Inflammatory macrophage (primary cell): ENCODE measurements at places on chromosomes 11 and 22.

DNA sequence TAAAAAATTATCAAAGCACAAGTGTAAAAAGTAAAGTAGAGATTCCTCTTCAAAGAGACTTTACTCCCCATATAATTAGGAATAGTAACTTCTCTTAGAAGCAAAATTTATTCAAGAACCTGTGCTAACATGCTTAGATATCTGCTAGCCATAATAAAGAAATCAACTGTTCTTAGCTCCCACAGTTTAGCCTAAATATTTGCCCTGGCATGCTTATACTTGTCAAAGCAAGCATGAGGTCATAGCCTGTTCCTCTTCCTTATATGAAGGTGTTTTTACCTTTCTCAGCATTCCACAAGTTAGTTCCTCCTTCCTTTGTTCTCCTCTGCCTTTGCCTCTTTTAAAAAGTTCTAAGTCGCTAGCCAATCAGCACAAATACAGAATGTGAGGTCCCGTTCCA, 30.3 kb downstream of the RIC3 start:
- DNase-seq, result no peak

- DNase-seq, result no peak
Observed at GRCh38 chr22:22853713-22854112, 33.9 kb upstream of the IGLL5 start.

GRCh38 chr22:41948142-41948541, 1.2 kb upstream of the CENPM start:
- no peak for DNase-seq

DNA sequence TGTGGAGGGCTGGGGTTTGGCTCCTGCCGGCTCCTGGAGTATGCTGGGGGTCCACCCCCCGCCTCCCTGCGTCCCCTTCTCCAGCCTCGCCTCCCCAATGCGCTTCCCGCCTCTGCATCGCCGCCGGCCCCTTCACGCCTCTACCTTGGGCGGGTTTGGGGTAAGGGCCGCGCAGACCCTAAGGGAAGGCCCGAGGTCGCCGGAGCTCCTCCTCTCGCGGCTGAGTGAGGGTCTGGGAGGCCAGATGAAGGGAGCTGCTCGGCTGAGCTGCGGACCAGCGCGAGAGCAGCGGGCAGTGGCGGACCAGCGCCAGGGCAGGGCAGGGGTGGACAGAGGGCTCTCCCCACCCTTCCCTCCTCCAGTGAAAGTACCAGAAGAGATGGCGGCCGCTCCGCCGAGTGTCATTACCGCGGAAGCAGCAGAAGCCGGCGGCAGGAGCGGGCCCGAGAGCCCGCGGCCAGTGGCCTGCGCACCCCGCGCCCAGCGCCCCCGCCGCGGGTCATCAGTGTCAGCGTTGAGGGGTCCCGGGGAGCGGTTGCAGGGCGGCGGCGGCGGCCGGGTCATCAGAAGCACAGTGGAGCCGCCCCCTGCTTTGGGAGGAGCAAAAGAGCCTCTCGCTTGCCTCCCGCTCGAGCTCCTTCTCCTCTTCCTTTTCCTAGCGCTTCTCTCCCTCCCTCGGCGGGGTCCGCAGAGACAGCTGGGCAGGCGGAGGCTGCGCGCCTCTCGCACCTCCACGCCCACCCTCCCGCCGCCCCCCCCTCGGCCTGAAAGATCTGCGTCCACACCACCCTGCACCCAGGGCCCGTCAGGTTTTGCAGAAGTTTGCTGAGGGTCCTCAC, 255.6 kb upstream of the CADM1 start:
- DNase-seq, result peak; percentile 5

DNA sequence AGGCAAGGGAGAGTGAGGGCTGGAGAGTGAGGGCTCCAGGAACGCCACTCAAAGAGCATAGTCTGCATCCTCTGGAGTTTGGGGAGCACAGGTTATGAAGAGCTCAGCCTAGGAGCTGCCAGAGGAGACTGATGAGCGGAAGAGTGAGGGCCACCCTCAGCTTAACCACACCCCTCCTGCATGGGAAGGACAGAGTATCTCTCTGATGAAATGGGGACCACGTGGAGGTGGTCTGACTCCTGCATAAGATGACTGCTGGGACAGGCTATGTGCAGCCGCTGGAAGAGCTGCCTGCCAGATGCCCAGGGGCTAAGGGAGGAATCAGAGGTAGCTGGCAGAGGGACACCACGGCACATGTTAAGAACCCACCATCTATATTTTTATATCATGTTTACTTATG, 162.9 kb upstream of the POU2AF2 start:
- DNase-seq, result no peak

DNA sequence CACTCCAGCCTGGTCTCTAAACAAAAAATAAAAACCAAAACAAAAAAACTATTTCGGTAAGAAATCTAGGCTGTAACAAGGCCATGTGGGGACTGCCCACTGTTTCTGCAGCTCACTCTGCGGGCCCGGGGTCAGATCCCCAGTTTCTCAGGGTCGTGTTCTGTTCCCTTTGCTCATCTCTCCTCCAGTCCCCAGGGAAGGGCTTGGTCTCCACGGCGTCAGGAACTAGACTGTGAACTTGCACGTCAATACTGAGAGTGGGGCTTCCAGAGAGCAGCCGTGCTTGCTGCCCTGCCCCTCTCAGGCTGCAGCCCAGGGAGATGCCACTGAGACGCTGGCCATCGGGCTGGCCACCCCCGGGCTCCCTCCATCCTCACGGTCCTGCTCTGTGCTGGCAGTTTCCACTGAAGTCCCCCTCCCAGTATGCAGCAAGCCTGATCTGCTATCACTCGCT, 33.7 kb upstream of the MOB2 start:
- no peak for DNase-seq

DNA sequence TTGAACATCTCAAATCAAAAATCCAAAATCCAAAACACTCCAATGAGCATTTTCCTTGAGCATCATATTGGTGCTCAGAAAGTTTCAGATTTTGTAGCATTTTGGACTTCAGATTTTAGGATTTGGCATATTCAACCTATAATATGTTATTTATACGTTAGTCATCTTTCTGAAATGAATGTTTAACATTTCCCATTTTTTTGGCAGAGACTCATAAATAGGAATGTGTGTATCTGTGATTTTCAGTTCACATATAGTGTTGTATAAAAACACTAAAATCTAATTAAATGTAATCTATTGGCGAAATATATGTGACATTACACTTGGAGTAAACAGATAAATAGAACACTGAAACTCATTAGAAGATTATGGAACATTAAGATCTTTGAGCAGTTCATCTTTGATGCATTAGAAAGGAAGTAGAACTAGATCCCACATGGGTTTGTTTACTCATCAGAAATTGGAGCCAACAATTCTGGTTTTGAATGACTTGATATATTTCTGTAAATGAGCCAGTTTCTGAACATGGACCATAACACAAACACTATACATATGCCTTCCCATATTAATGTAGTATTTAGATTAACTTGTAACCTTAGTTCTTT, 153.1 kb downstream of the UVRAG start:
- no peak for DNase-seq

- DNase-seq, result no peak
Observed at GRCh38 chr11:15805726-15806125, 550.6 kb downstream of the SOX6 start.

- DNase-seq, result no peak
Observed at GRCh38 chr11:4658629-4659445, 15.1 kb downstream of the OR51E1 start.

DNA sequence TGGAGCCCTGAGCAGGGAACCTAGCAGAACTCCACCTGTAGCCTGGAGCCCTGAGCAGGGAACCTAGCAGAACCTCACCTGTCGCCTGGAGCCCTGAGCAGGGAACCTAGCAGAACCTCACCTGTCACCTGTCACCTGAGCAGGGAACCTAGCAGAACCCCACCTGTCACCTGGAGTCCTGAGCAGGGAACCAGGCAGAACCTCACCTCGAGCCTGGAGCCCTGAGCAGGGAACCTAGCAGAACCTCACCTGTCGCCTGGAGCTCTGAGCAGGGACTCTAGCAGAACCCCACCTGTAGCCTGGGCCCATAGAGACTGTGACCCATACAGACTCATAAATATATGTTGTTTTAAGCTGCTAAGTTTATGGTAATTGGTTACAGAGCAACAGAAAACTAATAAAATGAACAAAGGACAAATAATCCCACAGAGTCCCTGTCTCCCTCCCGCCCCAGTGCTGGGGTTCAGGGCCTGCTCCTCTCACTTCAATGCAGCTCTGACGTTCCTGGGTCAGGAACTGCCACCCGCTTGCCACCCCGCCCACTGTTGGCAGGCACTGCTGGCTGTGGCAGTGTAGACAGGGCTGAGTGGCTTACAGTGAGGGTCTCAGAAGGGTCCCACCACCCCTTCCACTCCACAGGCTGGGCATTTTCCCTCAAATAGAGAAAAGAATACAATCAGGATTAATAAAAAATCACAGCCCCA, 259.1 kb downstream of the TBC1D22A start:
- no peak for DNase-seq

GRCh38 chr11:66267379-66268243, 828 bp upstream of the RAB1B start:
- peak; percentile 84 for DNase-seq

- peak; percentile 81 for DNase-seq
Observed at GRCh38 chr11:74929431-74930363, 19.2 kb downstream of the XRRA1 start.

DNA sequence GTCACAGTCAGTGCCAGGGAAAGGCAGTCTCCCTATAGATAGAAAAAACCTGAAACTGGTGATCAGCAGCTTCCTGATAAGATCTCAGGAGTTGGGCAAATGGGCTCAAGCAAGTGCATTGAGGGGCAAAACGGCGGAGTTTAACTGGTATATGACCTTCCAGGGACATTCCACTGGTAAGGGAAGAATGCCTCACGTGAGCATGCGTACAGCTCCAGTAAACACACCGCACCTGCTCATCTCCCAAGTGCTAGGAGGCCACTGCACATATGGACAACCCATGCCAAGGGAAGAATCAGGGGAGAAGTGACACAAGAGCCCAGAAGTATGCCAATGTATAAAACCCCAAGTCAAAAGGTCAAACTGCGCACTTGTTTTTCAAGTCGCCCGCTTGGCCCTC, 11.6 kb downstream of the HEPHL1 start:
- DNase-seq, result no peak

DNA sequence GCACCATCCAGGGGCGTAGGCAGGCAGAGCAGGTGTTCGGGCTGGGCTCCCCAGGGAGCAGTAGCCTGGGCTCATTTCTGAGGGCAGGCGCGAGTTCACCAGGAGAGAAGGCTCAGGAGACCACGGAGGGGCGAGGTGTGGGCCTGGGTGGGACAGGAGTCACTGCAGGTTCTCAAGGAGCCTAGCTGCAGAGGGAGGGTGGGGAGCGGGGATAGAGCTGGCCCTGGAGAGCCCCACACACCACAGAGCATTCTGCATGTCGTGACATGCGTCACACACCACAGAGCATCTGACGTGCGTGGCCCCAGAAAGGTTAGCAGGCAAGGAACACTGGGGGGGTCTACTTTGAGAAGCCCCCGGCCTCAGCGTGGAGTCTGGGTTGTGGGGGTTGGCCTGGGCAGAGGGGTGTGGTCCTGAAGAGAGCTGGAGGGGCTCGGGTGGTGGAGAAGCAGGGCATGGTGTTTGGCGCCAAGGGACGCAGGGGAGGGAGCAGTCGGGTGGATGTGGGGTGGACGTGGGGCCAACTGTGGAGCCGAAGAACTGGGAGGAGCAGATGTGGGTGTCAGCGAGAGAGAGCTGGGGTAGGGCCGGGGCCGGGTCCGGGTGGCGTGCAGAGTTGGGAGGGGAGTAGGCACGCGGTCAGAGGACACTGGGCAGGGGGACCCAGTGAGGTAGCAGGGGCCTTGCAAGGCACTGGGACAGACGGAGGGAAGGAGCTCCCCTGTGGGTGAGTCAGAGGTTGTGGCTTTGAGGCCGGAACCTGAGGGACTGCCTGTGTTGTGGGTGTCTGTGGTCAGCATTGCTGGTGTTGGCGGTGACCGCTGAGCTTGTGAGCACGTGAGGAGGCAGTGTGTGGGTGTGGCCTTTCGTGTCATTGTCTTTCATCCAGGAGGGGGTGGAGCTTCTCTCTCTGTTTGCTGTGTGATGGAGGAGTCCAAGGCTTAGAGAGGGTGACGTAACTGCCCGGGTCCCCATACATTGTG, 25.5 kb downstream of the CTTN start:
- peak; percentile 82 for DNase-seq

GRCh38 chr11:11427542-11427941, 74.5 kb upstream of the CSNK2A3 start:
- DNase-seq, result no peak

DNA sequence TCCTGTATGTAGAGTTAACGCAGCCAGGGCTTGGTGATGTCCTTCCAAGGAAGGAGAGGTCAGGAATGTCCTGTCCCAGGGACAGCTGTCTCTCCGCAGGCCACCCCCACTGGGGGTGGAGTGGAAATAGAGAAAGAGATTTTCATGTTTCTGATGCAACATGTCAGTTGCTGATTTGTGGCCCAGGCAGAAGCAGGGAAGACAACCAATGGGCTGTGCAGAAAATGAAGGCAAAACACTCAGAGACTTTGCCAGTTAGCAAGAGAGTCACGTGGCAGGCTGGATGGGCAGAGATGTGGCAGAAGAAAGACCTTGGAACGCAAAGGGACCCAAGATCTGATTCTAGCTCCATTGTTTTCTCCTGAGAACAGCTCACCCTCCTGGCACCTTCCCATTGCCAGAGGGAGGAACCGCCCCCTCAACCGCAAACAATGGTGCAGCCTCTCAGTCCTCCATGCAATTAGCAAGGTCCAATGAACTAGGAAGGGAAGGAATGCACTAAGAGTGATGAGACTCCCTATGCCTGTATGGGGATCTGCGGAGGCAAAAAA, 71.0 kb downstream of the SYN3 start:
- no peak for DNase-seq

- DNase-seq, result no peak
Observed at GRCh38 chr11:79025622-79026021, 415.2 kb downstream of the TENM4 start.

DNA sequence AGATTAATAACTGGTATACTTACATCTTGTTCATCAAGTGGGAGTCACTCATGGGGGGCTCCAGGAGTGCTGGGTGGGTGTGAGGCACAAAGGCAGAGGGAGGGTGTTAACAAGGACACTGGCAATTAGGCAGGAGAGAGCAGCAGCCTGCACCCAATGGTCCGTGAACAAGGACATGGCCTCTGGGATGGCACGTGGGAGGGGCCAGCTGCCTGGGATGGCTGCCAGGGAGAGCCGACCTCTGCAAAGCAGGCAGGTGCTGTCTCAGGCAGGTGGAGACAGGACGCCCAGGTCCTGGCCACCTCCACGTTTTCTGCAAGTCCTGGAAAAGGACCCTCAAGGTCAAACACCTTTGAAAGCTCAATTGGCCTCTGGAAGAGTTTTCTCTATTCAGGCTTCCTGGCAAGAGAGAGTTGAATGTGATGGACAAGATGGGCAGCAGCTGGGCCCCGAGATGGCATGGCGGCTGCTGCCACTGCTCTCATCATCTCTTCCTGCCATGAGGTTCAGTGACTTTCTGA, 257.1 kb downstream of the BUD13 start:
- no peak for DNase-seq

DNA sequence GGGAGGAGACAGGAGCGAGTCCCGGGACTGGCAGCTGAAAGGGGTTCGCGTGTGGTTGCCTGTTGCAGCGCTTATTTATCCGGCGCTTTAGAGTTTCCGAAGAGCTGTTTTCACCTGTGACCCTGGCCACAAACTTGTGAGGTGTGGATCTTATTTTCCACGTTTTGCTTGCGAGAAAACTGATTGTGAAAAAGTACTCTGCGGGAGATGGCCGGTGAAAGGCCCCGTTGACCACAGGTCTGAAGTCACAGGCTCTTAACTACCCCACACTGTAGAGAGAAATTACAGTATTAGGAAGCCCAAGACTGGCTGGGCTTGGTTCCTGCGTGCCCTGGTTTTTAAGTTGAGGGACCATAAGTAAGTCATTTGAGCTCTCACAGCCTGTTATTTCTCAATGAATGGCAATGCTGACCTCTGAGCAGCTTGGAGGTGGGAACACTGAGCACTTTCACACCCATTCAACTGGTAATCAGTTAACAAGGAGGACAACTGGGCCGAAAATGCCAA, 379 bp upstream of the RAB38 start:
- DNase-seq, result peak; percentile 10
